ENCODE measurements at places on chromosomes 12 and 14.

DNA sequence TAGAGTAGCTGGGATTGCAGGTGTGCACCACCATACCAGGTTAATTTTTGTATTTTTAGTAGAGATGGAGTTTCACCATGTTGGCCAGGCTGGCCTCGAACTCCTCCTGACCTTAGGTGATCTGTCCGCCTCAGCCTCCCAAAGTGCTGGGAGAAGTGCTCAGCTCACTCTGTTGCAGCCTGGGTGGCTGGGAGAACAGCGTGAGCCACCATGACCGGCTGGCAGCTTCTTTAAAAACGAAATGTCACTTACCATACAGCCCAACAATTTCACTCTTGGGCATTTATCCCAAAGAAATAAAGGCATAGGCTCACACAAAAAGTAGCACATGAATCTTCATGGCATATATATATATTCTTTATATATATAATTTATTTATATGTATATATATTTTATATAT lies 4.7 kb upstream of the CFAP73 start:
- no peak for DNase-seq

GRCh38 chr12:46811185-46811584 lies 14.6 kb downstream of the SLC38A4 start:
- no peak for DNase-seq

GRCh38 chr12:21526721-21527345 lies 737 bp downstream of the SPX start:
- no peak for DNase-seq

DNA sequence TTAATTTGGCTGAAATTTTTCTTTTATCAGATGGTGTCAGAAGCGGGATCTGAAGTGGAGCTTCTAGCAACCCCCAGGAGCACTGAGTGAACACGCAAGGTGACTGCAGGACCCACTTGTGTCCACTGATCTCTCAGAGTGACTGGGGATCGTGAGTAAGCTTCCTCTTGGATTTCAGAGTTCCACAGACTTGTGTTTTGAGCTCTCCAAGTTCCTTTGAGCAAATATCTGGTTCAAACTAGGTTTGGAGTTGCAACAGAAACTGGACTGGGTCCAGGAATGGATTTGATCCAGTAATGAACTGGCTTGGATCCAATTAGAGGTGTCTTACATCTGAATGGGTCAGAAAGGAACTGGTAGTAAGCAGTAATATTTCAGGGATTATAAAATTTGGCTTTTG lies 24.7 kb upstream of the B4GALNT1 start:
- no peak for DNase-seq

DNA sequence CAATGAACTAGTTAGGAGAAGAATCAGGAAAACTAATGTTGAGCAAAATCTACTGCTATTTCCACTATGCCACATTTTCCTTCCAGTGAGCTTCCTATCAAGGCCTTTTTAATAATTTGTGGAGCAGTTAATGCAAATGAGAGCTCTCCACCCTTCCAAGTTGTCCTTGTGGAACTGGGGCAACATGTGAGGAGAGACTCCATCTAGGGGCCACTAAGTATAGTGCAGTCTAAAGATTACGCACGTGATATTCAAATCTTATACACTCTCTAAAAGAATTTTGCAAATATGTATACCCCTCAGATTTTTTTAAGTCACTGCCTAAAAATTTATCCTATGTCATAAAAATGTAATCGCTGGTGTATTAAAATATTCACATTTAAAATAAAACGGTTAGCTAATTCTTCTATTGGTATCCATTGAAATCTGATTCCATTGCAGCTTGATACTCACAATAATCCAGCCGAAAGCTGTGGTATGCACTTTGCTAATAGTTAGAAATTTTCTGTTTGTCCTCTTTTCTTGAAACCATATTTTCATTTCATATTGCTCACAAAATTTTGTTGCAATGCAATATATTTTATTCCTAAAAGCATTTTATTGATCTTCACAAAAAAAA lies 100.1 kb downstream of the PAH start:
- no peak for DNase-seq

- no peak for DNase-seq
Measured at GRCh38 chr14:22735096-22735495, 31.4 kb upstream of the OXA1L start.

GRCh38 chr12:75891072-75891471 lies 140.5 kb downstream of the PHLDA1 start:
- no peak for DNase-seq

DNA sequence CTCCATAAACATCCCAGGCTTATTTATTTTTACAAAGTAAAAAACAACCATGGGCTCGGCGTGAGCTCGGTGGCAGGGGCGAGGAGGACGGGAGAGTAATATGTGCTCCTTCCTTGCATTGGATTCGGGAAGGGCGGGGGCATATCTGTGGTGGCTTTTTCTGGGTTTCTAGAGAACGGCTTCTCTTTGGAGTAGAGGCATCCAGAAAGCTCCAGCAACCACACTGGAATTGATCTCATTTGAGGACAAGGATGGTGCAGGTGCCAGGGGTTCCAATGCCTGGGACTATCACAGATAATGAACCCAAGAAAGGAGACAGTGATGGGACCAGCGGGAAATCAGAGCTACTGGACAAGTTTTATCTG lies 18.9 kb downstream of the ADGRD1 start:
- no peak for DNase-seq

DNA sequence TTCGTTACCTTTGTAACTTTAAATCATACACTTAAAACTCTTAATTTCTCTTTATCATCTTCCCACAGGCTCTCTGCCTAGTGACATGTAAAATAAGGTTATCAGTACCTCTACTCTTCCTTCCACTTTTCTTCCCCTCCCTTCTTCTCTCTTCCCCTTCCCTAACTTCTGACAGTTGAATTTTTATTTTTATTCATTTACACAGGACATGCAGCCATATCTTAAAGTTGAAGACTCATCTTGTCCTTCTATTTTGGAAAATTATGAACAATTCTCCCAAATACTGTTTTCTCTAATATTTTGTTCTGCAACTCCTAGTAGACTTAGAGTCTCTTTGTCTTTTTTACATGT lies 263.9 kb downstream of the FBXL14 start:
- DNase-seq = no peak

GRCh38 chr12:19026034-19026433 lies 103.5 kb upstream of the PLEKHA5 start:
- no peak for DNase-seq

DNA sequence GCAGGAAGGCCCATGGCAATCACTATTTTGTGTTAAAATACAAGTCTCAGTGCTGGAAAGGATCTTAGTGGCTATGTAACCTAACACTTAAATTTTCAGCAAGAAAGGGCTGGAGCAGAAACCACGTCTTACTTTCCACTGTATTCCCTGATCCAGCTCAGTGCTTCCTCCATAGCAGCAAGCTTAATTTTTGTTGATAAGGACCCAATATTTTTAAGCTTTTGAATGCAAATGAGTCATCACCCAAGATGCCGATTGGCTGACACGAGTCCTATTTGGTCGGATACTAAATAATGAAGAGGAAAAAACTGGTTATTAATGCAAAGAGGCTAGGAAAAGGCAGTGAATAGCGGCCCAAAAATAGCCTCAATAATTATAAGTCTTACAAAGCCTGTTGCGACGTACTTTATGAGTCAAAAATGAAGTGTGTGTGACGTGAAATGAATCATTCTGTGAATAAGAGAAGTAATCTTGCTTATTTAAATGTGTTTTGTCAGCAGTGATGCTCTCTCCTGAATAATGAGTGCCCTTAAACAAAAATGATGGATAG lies 46.9 kb upstream of the IGF1 start:
- no peak for DNase-seq

DNA sequence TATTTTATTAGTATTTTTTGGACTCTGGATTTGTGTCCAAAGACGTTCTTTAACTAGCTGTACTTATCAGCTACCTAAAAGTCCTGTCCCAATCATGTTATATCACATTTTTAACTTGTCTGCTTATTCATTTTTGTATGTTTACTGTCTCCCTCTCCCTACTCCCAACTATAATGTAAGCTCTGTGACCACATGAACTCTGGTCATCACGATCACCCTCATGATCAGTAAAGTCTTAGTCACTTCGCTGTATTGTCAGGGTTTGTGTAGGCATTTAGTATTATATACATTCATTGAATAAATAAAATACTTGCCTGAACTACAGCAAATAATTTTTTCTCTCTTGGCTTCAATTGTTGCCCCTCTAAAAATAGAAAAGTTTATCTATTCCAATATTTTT lies 211.0 kb downstream of the PIK3C2G start:
- DNase-seq = no peak

GRCh38 chr14:76516884-76517283 lies 140.9 kb downstream of the ESRRB start:
- DNase-seq = no peak

DNA sequence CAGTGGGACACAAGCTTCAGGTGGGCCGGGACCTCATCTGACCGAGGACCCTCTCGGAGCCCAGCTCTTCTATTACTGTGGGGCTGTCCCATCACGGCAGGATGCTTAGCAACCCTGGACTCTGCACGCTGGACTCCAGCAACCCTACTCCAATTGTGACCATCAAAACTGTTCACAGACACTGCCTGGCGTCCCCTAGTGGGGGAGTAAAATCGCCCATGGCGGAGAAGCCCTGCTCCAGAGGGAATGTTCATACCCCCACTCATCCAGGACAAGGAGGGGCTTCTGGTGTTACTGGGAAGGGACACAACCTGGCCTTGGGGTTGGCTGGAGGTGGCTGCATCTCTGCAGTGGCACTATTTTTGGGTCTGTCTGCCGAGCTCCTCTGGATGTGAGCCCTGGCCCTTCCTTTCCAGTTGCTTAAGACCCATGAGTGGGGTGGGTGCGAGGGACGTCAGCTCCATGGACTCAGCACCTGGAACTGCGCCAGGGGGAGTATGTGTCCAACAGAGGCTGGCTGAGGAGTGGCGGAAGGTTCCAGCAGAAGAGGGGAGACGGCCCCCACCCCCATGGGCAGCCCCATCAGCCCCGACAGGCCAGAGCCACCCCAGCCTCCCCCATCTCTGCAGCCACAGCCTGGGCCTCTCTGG lies 103.8 kb downstream of the RFLNA start:
- DNase-seq = no peak

DNA sequence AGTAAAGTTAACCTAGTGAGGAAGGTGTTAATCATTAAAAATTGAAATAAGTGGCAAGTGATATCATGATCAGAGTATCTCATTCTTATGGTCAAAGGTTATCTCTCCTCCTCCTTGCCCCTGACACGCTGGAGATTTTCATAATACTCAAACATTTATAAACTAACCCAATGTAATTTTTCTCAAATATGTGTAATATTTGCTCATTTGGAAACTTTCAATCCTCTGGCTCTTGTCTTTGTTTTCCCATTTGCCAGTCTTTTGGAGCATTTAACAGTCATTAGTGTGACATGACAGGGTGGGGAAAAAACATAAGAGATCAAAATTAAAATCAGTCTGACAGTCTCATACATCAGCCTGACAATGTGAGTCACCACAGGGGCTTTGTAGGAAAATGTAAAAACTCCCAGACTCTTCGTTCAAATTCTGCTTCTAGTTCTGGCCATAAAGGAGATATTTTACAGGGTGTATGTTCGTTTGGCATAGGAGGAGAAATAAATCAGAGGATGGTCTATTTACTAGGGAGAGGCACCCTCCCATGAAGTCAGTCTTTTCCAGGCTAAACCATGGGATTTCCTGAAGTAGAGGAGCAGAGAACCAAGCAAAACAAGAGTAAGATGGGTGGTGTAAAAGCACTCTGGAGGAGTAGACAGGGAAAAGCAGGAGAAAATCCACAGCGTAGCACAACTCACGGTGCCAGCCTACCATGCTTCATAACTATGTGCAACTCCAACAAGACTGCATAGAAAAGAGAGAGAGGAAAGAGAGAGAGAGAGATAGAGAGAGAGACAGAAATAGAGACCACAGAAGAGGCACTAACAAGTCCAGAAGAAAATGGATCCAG lies 369.2 kb upstream of the PDE3A start:
- DNase-seq = no peak

- no peak for DNase-seq
Measured at GRCh38 chr14:56023661-56024081, 94.5 kb upstream of the PELI2 start.

DNA sequence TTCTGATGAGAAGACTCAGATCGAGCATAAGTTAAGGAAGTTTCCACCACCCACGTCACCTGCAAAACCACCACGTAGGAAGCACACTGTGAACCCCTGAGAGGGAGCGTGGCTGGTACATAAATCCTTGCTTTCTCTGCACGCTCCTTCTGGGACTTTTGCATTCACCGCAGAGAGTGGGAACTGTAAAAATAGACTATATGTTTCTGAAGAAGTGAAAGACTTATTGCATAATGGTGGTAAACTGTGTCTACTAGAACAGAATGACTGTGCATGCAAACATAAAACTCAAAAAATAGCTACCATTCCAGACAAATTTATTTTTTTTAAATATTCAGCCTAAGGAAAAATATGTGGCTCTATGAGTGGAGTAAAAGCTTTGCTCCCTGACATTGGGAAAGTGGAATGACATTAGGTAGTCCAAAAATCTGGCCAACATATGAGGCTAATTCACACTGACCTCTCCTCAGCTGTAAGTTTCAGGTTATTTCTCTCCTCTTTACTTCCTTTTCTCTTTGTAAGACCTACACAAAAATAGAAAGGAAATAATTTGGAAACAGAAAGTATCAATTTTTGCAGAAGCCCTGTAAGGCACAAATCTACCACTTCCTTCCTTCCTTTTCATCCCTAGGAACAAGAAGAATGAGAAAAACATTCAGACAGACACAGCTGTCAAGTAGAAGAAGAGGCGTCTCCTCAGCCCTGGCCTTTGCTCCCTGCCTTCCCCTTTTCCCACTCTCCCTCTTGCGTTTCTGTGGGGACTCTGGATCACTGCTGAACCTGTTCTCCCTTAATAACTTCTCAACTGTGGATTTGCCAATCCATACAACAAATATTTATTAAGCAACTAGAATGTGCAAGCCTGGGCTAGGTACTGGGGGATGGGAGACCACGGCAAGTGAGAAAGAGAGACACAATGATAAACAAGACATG lies 264.3 kb upstream of the FOXN3 start:
- peak; percentile 48 for DNase-seq

GRCh38 chr14:69483765-69484443 lies 624 bp upstream of the PLEKHD1 start:
- no peak for DNase-seq

GRCh38 chr12:104930388-104931326 lies 27.4 kb downstream of the SLC41A2 start:
- no peak for DNase-seq

DNA sequence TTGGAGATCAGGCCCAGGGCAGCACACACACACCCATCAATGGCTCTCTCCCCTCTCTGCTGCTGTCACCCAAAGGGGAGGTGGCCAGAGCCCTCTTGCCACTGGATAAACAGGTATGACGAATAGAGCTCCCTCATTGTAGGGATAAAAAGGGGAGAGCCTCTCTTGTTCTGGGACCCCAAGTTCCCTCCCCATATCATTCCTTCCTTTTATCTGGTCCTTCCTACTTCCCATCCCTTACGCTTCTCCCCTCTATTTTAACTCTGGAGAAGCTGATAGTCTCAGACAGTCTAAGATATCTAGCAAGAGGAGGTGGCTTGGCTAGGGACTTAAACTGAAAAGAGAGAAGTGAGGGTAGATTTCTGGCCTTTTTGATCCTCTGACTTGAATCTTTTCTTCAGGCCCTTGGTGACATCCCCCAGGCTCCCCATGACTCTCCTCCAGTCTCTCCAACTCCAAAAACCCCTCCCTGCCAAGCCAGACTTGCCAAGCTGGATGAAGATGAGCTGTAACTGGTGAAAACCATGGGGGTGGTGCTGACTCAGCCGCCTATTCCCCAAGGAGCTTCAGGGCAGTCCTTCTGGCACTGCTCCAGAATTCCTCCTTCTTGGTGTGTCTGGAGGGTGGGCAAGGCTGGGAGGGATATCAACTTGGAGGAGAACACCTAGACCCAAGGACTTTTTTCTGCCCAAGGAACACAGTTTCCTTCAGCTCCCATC lies 5.3 kb downstream of the ARHGEF25 start:
- no peak for DNase-seq

Data from bone marrow (tissue), 2 donors.